ENCODE measurements at places on chromosomes 7 and 10.

- peak; percentile 5 for DNase-seq
Observed at GRCh38 chr10:94316560-94316959, 46.2 kb downstream of the NOC3L start.

GRCh38 chr7:37494926-37495325, 46.3 kb upstream of the ELMO1 start:
- DNase-seq: no peak

DNA sequence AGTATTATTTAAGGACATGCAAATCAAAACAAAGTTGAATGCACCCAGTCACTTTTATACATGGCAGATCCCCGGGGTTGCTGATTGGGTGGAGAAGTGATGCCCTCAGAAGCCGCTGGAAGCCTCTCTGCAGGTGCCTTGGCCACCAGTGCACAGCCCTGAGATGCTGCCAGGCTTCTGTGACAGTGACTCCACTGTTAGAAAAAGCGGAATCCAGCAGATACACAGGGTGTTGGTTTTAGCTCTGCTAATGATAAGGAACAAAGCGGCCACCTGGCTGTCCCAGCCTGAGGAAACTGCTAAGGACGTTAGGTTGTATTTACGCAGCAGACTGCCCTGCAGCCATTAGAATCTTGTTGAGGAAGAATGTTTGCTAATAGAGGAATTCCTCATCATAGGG, 47.5 kb downstream of the JAKMIP3 start:
- DNase-seq: no peak

DNA sequence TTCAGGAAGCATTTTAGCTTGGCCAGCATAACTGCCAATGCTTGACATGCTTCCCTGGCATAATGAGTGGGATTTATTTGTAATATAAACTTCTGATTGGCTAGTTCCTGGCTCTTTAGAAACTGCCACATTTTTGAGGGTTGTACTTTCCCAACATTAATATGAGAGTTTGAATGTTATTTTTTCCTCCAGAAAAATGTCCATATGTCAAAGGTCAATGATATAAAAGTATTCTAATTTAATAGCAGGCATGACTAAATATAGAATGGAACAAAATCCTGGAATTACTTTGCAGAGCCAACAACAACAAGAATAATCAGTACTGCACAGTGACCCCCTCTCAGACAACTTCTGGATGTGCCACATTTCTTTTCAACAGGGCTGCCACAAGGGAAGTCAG, 352.6 kb downstream of the PRPF18 start:
- DNase-seq: peak; percentile 55

- DNase-seq: peak; percentile 83
Observed at GRCh38 chr10:110426294-110427181, 71.2 kb upstream of the DUSP5 start.

GRCh38 chr7:132558815-132559214, 17.5 kb downstream of the PLXNA4 start:
- no peak for DNase-seq

DNA sequence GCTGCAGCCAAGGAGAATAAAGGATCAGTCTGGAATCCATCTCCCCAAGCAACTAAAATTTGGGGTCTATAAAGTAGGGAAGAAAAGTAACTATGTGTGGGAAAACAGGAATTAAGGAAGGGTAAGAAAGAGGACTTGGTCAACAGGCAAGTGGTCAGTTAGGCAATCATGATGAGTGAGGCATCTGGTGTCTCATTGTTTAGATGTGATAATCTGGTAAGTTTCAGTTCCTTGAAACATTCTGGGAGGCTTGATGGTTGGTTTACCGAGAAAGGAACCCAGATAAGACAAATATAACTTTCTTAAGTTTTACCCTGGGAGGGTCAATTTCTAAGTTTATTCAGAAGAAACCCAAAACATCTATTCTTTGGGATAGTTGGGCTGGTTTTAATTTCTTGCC, 22.3 kb downstream of the HYAL4 start:
- DNase-seq: no peak

- DNase-seq: no peak
Observed at GRCh38 chr7:43044511-43044910, 67.9 kb upstream of the HECW1 start.

- DNase-seq: no peak
Observed at GRCh38 chr10:20622531-20623211, 274.4 kb downstream of the NEBL start.

DNA sequence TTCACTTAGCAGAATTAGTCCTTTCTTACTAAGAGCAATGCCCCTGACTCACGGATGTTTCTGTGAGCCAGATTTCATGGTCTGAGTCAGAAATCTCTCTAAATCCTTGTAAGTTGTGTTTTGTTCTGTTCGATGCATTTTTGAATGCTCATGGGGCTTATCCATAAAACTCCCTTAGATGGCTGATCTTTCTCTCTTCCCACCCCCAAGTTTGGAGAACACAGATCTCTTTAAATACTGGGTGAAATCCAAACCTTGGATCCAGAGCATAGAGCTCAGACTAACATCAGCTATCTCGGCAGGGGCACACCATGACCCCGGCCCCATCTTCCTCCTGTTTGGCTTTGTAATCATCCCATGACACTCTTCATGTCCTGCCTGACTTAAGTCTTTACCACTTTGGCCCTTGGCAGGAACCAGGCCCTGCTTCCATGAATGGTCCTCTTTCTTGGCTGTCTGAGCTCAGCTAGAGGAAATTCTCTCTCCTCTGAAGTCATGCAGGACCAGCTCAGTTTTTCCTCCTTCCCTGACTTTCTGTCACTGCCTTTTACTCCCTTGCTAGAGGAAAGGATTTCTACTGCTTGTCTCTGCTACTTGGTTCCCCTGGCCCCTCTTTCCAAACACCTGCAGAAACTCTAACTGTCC, 120.4 kb upstream of the RAB11FIP2 start:
- DNase-seq: no peak

DNA sequence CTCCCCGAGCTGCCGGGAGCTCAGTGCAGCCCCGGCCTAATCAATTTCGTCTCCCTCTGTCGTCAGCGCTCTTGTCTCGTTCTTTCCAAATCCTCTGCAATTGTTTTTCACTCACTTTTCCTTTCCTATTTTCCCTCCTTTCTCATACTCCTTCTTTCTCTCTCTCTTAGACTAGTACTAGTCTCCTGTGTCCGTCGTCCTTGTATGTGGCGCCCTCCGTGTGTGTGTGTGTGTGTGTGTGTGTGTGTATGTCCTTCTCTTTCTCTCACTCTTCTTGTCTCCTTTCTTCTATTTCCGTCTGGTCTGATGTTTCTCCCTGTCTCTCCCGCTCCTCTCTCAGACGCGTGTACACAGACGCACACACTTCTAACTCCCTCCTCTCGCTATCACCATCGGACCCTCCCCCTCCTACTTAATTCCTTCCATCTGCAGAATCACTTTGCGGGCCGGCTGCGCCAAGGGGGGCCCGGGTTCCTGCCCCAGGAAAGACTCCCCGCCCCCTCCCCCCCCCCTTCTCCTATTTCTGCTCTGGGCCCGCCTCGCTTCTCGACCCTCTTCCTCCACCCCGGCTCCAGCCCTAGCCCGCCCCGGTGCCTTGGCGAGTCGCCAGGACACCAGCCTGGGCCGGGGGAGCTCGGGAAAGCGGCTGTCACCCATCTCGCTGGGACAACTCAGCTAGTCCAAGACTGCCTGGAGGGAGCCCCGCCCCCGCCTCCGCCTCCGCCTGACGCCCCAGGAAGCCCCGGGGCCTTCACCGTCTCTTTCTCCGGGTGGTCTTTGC, 743 bp upstream of the ZCCHC24 start:
- peak; percentile 47 for DNase-seq

GRCh38 chr7:98286093-98286539, 4.6 kb downstream of the BRI3 start:
- DNase-seq: peak; percentile 88

- DNase-seq: no peak
Observed at GRCh38 chr7:158054611-158055010, 533.0 kb downstream of the PTPRN2 start.

GRCh38 chr7:146115851-146116520, 615 bp upstream of the CNTNAP2 start:
- peak; percentile 2 for DNase-seq

GRCh38 chr7:104621321-104621720, 292.9 kb downstream of the LHFPL3 start:
- DNase-seq: no peak

- no peak for DNase-seq
Observed at GRCh38 chr7:32222251-32222900, 152.2 kb upstream of the PDE1C start.

DNA sequence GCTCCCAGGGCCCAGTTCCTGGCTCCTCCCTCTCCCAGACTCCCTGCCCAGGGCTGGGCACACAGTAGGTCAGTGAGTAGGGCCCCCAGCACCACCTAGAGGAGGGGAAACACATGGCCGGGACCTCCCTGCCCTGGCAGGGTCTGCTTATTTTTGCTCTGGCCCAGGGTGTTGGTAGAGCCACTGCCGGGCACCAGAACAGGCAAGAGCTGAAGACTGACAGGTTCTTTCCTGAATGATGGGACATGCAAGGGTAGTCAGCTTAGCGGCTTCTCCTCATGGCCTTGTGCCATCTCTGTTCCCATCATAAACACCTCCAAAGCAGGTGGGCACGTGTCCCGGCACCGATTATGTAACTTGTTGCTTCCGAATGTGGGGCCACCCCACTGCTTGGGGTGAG, 86.5 kb downstream of the NEURL1 start:
- DNase-seq: no peak

DNA sequence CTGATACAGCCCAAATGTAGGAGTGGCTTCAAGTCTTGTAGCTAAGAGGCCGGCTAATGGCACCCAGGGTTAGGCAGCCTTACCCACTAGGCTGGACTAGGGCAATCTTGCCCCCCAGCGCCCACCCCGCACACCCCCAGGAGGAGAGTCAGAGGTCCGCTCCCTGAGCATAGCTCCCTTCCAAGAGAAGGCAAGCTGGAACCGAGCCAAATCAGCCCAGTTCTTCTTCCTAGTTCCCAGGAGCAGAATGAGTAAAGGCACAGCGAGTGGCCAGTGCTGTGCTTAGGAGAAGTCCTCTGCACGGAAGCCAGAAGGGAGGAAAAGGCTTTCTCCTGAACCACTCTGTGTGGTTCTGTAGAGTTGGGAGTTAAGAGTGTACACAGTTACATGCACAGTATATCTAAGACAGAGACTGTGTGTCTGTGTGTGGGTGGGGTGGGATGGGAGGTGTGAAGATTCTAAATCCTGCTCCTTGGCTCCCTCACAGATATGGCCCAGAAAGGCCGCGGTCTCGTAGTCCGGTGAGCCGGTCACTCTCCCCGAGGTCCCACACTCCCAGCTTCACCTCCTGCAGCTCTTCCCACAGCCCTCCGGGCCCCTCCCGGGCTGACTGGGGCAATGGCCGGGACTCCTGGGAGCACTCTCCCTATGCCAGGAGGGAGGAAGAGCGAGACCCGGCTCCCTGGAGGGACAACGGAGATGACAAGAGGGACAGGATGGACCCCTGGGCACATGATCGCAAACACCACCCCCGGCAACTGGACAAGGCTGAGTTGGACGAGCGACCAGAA, 59.7 kb upstream of the PDCD4 start:
- DNase-seq: no peak

- DNase-seq: no peak
Observed at GRCh38 chr7:132076301-132077035, 499.8 kb downstream of the PLXNA4 start.

DNA sequence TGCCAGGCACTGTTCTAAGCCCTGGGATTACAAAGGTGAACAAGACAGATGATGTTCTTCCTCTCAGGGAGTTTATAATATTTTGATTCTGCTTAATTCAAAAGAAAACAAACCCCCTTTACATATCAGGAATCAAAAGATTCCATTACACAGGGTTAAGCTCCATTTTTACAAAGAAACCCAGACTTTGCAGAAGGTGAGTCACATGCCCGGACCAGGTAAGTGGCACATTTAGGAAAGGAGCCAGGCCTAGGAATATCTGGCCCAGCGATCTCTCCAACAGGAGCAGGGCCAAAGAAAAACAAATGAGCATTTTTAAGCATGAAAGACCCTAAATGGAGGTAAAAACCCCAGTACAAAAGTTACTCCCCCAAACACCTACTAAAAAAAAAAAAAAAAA, 1.1 kb downstream of the STN1 start:
- no peak for DNase-seq

- DNase-seq: no peak
Observed at GRCh38 chr7:70303780-70304179, 705.5 kb downstream of the AUTS2 start.

DNA sequence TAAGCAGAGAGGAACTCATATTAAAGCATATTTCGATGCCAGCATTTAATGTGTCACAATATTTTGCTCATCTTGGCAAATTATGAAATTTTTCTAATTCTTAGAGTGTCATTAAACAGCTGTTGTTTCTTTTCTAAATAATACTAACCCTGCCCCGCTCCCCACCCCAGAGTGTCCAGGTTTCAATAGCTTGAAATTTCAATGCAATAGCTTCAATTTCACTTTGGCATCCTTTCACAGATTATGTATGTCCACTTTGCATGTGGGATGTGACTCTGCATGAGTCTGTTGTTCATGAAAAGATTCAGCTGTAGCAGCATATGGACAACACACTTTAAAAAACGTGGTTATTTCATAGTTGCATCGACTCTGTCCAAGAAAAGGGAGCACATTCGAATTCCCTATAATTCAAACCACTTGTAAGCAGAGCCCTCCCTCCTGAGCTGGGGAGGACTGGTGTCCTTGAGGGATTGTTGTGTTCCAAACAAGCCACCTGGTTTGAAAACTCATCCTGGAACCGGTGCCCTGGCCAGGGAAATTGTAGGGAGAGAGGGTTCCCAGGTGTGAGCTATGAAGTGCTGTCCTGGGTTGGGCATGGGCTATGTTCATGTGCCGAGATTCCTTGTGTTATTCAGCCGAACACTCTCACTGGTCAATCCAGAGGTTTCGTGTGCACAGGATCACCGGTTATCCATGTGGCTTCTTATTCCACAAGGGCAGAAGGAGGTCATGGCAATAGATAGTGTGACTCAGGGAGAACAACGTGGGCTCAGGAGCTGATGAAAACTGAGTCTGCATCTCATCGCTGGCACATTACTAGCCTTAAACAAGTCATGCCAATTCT, 64.6 kb upstream of the CREB5 start:
- no peak for DNase-seq

- no peak for DNase-seq
Observed at GRCh38 chr7:69803699-69804516, 205.6 kb downstream of the AUTS2 start.

DNA sequence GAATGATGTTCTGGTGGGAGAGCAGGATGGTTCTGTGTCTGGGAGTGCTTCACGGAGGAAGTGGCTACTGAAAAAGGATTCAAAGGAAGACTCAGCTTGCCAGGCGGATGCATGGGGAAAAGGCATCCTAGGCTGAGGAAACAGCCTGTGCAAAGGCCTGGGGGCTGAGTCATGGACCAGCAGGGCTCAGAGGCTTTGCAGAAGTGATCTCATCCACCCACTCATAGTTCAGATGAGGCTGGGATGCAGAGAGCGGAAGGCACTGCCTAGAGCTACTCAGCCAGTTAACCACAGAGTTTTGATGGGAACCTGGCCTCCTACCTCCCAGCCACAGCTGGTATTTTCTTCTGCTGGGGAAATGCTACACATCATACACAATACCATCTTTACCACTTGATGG, 15.8 kb upstream of the ADAMTS14 start:
- DNase-seq: peak; percentile 90

- peak; percentile 17 for DNase-seq
Observed at GRCh38 chr10:58064714-58065528, 202.8 kb downstream of the IPMK start.

- DNase-seq: no peak
Observed at GRCh38 chr10:108970016-108970415, 953.3 kb downstream of the XPNPEP1 start.

Data from hepatic stellate cell (primary cell).